ENCODE measurements at places on chromosomes 3 and 15.

GRCh38 chr3:108117241-108117775 is 26.5 kb upstream of the CD47 start:
- no peak for DNase-seq

DNA sequence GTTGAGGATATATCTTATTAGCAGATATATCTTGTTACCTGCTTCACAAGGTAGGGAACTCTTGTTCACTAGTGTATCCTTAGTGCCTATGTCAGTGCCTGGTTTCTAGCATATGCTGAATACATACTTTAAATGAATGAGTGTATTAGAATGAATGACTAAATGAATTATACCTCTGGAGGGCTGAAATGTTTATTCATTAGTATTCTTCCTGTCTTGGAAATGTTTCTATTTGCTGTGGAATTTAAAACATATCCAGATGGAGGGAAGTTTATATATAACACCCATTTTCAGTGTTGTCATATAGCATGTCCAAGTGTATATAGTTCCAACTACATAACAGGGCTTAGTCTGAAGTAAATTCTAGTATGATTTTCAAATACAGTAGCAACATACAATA is 581.5 kb downstream of the TBL1XR1 start:
- DNase-seq = no peak

GRCh38 chr15:82021992-82022391 is 23.8 kb downstream of the MEX3B start:
- DNase-seq = no peak

DNA sequence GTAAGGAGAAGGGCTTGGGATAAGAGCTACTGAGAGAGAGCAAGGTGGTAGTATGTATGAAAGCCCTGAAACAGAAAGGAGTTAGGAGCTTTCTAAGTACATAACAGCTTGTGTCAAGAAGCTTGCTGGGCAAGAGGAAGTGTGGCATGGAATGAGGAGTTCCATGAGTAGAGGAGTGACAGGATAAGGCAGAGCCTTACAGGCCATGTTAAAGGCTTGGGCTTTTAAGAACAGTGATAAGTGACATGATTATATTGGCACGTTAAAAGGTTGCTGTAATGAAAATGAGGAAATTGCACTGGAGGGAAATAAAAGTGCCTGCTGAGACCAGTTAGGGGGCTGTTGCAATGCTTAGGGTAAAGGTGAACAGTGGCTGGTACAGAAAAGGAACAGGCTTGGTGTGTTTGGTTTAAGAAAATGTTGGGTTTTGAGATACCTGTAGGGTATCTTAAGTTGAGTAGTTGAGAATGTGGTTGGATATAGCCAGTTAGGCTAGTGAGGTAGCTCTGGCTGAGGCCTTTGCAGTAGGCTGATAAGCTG is 49.0 kb downstream of the MEF2A start:
- no peak for DNase-seq

GRCh38 chr15:24039683-24040082 is 352.6 kb upstream of the NDN start:
- DNase-seq = no peak

DNA sequence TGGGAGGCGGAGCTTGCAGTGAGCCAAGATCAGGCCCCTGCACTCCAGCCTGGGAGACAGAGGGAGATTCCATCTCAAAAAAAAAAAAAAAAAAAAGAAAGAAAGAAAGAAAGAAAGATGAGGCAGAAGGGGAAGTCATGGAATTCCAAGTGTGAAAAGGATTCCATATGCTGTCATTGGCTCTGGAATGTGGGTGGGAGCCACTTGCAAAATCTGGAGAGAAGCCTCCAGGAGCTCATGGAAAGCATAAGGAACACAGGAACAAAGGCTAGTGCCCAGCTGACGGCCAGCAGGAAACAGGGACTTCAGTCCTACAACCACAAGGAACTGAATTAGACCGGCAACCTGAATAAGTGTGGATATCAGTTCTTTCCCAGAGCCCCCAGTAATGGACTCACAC is 12.5 kb upstream of the TRAK1 start:
- DNase-seq = no peak

- DNase-seq = no peak
Observed at GRCh38 chr3:130929804-130930203, 35.9 kb downstream of the ATP2C1 start.

DNA sequence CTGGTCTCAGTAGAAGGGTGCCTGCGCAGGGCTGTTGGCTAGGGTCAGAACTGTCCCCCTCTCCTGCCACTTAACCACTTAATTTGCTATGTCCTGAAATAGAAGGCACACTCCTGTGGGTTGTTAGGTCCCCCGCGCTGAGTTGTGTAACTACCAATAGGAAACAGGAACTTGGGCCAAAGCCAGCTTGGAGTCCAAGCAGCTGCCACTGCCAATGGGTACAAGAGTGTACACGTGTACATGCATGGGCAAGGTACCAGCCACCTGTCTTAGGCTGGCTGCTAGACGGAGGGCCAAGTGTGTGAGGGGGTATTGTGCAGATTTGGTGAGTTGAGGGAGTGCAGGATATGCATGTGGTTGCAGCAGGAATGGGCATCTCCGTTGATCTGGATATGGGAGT is 29.7 kb upstream of the POLG start:
- no peak for DNase-seq

DNA sequence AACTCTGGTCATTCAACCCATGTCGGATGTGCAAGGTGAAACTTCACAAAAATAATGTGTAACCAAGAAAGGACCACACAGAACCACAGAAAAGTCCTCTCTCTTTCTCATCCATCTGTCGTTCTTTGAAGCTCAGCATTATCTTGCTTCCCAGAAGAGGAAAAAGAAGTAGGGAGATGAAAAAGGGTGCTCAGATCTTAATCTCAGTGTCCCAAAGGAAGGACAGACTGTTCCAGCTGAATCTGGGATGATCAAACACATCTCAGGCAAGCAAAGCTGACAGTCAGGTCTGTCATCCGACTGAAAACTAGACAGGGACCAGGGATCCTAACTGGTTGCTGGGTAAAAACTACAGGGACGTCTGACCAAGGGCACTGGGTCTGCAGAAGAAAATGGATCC is 16.2 kb downstream of the ARHGEF3 start:
- DNase-seq = no peak

DNA sequence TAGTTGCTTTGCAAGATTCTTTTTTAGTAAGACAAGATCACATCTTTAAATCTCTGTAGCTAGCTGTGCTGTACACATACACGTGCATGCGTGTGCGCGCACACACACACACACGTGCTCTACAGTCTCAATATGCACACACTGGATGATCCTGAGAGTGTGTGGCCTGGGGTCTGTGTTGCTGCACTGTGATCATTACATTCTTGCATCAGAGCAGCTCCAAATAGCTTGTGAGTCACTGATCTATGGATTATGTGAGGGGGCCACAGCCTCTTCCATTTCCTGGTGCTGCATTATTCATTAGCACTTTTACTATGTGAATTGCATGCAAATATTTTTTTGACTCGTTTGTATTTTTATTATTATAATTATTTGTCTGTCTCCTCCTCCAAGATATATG is 34.6 kb downstream of the MCTP2 start:
- no peak for DNase-seq

DNA sequence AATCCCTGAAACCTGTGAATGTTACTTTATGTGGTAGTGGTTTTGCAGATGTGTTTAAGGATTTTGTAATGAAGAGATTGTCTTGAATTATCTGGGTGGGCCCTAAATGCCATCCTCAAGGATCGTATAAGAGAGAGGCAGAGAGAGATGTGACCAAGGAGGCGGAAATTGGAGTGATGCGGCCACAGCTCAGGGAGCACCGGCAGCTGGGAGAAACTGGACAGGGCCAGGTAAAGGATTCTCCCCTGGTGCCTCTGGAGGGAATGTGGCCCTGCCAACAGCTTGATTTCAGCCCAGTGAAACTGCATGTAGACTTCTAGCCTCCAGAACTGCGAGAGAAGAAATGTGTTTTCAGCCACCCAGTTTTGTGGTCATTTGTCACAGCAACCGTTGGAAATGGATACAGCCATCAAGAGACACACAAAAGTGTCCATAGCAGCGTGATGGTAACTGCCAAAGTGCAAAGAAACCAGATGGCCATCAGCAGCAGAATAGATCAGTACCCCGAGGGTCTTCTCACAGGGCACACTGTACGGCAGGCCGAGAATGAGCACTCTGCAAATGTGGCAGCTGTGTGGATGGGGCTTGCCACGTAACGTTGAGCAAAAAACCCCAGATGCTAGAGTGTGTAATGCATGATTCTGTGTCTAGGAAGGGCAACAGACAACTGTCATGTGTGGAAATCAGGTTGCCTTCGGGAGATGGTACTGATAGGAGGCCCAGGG is 12.2 kb downstream of the APBA2 start:
- DNase-seq = no peak

- no peak for DNase-seq
Observed at GRCh38 chr3:177647876-177648275, 450.6 kb upstream of the TBL1XR1 start.

DNA sequence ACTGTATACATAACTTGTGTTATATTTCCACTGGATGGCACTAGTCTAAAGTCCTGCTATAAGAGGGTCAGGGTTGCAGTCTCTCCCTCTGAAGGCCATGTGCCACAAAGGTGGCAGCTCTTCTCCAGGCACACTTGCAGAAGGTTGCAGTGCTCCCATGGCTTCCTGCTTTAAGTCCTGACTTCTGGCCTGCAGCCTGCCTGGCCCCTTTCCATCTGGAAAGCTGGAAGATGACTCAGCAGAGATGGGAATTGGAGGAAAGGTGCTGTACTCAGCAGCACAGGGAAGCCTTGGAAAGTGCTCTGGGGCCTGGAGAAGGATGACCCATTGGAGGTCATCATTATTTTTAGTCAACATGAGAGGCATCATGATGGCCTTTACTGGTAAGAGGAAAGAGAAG is 40.9 kb upstream of the MRPL3 start:
- DNase-seq = no peak

DNA sequence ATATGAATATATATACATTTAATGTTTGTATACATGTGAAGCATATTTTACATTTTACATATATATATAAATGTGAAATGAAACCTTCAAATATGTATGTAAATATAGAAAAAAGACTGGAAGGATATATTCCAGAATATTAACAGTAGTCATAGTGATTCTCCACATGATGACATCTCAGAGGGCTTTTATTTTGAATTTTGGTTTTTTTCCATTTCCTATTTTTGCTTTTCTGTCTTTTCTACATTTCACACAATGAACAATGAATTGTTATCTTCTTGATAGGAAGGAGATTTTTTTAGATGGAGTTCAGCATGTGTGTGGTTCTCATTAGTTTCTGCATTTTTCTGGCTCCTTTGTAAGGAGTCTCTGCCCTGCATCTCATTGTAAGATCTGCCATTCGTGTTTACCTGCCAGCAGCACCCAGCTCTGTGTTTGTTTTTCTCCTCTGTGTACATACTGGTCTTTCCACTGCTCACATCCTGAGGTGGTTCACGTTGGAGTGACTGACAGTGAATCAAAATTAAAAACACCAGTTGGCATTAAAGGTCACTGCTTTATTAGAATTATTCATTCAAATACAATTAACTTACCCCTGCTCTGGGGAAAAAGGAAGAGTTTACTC is 425.3 kb upstream of the MDFIC2 start:
- no peak for DNase-seq

- no peak for DNase-seq
Observed at GRCh38 chr3:34106879-34107278, 308.4 kb downstream of the PDCD6IP start.

DNA sequence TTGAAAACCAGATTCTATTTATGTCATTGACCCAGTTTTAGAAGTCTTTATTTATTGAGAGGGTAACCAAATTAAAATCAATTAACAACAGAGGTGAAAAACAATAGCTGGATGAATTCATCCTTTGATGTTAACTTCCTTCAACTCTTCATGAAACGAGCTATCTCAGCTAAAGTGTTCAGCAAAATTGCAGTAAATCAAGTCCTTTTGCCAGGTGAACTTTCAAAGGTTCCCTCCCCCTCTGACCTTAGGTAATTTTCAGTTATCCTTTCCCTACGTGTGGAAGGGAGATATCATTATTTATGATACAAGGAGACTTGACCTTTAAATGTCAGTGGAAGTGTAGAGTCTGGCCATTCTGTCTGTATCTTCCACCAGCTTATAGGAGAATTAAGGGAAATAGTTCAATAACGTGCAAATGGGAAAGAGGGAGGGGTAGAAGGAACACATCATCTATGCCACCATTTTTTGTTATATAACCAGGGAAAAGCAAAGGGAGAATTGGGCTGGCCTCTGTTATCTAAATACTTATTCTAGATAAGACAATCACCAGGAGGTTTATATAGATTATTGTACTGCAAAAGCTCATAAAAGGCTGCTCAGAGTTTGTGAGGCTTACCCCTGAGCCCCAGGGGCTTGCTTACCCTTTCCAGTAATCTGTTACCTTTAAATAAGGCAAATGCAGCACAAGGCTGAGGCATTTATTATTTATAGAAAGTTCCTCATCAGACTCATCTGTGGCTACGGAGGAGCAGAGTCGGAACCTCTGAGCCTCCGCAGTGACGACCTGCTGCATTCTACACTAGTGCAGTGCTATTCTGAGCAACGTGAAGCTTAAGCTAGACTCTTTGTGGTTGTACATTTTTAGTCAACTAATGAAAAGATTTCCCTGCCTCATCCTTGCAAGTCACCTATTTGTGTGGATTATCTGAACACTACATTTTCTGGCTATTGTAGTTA is 97.7 kb upstream of the ZBED2 start:
- no peak for DNase-seq

- DNase-seq = no peak
Observed at GRCh38 chr3:156626104-156626503, 48.3 kb upstream of the TIPARP start.

- no peak for DNase-seq
Observed at GRCh38 chr3:22315925-22316324, 564.9 kb upstream of the ZNF385D start.

GRCh38 chr3:172514678-172515077 is 8.6 kb downstream of the TNFSF10 start:
- no peak for DNase-seq

GRCh38 chr3:124700880-124701684 is 29.2 kb upstream of the UMPS start:
- DNase-seq = no peak

DNA sequence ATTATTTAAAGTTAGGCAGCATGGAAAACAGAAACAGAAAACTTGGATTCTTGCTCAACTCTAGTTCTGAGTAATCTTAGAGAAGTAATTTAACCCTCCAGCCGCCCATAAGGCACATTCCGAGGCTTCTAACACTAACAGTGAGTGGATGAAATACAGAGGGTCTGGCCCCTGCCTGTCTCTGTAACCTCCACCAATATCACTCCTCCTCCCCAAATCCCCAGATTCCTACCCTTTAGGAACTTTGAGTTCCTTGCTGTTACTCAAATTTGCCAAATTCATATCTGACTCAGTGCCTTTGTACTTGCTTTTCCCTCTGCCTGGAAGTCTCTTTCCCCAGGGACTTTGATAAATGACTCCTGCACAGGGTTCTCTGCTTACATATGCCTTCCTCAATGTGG is 112.5 kb upstream of the TGFBR2 start:
- no peak for DNase-seq

GRCh38 chr15:62150445-62150844 is 14.6 kb downstream of the C2CD4B start:
- no peak for DNase-seq
